ENCODE measurements at places on chromosomes 1 and 21.
A peak's percentile ranks its signal among the peaks of the same experiment; 100 is the strongest.

DNA sequence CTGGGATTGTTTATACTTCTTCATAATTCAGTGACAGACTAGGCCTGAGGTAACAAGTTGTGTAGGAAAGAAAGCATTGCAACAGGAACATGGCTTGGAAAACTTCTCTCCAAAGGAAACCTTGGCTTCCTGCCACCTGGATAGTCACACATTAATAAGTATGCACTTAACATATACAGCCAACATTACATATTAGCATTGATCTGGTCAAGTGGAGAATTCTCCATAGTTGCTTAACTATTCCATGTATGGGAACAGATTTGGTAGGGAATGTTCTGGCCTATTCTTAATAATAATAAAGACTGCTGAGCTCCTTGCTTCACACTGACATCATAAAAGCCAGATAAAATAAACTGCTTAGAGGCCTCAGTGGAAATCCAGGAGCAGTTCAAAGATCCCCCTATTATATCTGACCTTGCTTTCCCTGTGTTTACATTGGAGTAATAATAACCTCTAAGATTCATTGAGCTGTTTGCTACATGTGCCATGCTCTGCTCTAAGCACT lies 27.2 kb upstream of the NFIA start:
- no peak for DNase-seq

- DNase-seq, result no peak
Observed at GRCh38 chr1:82398357-82398756, 597.6 kb downstream of the ADGRL2 start.

DNA sequence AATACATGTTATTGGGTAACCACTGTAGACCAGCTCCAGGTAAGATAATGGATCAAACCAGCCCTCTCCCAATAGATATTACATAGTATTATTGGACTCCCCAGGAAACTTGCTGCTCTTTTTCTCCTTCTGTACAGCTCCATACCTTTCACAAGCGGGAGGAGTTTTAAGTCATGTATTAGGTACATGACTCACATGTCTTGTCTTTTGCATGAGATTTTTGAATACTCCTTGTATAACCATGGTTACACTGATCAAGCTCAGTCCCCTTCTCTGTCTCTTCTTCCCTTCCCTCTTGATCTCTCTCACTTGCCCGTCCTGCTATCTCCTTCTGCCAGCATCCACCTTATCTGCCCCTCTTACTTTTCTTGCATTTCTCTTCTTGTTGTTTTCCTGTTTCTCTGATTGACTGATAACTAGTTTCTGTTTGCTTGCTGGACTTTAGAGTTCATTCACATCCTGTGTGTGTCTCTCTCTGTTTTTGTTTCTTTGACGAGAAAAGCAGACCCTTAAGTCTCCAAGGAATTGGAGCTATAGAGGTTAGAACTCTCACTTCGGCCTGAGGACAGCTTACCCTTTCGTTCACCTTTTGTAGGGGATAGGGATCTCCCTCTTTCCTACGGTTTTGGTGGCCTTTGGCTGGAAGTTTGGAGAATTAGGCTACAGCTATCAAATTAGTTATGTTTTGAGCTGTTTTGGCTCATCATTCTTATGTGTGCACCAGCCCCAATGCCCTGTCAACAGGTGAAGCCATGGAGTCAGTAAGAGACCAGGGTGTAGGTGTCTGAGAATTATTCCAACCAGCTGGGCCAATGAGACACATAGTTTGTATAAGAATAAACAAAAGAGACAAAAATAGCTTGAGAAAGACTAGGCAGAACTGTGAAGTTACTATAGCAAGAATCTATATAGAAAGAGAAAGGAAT lies 49.0 kb upstream of the ASB17 start:
- no peak for DNase-seq

DNA sequence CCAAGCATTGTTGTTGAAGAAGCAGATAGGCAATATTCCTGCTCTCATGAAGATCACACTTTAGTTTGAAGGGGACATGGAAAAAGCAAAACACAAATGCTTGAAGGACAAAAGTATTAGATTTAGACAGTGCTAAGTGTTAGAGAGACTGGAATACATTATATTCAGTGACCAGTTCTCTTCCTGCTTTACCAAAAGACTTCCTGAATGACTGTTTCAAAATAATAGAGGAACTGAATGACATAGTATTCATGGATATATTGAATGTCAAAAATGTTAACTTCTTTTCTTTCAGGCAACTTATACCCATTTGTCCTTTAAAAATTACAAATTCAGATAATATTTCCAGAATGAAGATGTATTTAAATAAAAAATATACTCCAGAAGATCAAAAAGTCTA lies 178.0 kb upstream of the IVNS1ABP start:
- no peak for DNase-seq

GRCh38 chr1:186498695-186499389 lies 37.9 kb upstream of the PDC start:
- no peak for DNase-seq

DNA sequence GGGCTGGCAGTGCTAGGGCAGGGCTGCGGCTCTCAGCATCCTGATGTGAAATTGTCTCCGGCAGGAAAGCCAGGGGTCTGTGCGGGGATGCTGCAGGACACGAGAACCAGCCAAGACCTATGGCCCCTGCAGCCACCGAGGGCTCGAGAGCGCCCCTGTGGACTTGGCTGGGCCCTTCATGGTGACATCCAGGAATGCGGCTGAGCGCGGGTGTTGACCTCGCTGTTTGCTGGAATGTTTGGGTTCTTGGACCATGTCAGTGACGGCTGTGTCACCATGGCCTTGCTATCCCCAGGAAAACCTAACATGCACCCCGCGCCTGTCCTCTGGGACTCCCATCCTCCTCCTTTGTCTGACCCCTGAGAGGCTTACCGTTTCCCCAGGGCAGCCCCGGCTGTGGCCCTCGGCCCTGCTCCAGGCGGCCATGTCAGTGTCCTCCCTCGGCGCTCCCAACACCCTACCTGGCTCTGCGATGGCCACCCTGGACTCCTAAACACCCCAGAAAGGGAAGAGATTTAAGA lies 14.3 kb upstream of the C1orf174 start:
- DNase-seq, result no peak

GRCh38 chr1:10178597-10179405 lies 31.6 kb upstream of the KIF1B start:
- DNase-seq, result no peak

DNA sequence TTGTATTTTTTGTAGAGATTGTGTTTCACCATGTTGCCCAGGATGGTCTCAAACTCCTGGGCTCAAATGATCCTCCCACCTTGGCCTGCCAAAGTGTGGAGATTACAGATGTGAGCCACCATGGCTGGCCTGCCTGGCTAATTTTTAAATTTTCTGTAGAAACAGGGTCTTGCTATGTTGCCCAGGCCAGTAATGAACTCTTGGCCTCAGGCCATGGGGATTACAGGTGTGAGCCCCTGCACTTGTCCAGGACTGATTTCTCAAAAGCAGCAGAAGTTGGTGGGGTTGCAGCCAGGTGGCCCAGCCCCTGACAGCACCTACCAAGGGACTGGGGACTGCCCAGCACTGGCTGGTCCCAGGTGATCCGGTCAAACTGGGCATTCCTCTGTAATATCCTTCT lies 44.1 kb upstream of the CXADR start:
- no peak for DNase-seq

DNA sequence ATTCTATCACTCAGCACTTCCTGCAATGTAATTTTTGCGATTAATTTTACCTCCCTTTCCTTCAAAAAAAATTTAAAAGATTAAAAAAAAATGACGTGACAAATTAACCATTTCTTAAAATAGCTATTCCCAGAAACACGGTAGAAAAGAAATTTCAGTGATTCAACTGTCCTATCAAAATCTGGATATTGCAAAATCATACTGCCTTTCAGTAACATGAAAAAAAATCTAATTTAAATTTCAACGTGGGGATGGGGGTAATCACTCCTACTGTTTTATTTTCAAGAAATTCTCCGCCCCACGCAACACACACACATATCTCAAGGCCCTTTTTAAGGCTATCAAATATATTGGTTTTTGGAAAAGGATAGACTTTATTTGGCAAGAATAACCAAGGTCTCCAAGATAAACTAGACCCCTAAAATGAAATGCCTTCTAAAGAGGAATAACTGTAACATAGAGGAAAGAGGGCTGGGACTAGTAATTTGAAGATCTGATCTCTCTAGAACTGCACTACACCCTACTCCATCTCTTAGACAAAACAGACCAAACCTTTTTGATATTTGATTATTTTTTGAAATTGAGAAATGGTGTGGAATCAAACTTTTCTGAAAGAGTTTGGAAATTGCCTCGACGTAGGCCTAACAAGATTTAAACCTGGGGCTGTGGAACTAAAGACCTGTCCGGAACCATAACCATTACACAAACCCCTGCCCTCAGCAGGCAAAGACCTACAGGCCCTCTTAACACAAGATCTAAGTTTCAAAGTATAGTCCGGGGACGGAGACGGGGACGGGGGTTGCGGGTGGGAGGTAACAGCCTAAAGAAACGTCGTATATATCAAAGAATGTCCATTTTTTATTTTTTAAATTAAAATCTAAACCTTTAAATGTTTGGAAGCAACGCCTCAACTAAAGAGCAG lies 941 bp downstream of the ARNT start:
- no peak for DNase-seq

DNA sequence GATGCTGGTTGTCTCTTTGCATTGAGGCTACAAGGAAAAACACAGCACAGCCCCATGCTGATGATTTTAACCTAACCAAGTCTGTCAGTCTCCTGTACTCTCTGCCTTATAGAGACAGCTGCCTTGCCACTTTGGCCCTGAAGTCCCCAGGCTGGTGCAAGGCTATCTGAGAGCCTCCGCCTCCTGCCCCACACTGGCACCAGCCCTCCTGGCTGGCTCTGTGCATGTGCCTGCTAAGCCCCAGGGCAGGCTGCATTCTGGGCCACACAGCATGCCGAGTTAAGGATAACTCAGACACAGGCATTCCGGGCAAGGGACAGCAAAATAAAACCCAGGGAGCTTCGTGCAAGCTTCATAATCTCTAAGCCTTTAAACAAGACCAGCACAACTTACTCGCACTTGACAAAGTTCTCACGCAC lies 910 bp downstream of the RUNX1 start:
- no peak for DNase-seq

DNA sequence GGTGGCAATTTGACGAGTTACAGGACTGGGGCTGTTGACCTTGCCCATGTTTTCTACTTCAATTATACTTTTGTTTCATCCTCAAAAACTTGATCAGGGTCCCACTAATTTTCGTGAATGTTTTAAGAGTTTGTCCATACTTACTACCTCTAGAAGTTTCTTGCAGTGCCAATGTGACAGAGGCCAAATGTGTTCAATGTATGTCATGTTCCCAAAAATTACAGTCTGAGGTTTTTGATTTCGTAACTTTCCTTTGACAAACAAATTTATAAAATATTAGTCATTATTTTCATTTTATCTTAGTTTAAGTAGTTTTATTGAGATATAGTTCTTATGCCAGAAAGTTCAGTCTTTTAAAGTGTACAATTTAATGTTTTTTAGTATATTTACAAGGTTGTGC lies 15.3 kb downstream of the VPS13D start:
- no peak for DNase-seq

DNA sequence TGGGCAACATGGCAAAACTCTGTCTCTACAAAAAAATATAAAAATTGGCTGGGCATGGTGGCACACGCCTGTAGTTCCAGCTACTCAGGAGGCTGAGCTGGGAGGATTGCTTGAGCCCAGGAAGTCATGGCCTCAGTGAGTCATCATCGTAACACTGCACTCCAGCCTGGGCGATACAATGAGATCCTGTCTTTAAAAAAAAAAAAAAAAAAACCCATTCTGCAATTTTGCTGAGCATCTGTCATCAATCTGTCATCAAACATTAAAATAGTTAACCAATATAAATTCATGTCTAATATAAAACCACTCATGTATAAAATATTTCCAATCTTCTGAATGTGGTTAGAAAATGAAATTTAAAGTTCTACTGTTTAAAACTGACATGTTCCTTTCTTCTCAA lies 56.9 kb downstream of the LPAR3 start:
- DNase-seq, result no peak

GRCh38 chr1:211939876-211940468 lies 95.4 kb downstream of the INTS7 start:
- peak; percentile 99 for DNase-seq

DNA sequence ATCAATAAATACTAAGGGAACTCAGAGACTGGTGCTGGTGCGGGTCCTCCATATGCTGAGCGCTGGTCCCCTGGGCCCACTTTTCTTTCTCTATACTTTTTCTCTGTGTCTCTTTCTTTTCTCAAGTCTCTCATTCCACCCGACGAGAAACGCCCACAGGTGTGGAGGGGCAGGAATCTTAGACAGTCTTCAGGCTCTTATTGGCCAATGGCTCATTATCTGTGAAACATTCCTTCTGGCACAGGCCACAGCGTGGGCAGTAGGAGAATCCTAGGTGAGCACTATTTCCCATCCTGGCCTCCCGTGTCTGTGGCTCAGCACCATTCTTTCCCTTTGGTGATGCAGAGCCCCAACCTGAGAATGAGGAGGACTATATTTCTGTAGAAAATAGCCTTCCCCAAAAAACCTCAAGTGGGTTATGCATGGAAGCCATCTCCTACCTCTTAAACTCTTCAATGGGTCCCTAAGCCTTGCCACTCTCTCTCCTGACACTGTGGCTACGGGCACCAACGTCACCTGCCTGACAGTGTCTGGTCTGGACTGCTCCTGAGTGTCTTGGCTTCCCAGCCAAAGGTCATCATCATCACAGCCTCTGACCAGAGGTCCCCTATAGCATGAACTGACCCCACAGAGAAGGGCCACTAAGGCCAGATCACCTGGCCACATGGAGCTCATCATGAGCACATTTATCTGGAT lies 6.2 kb upstream of the SLAMF1 start:
- no peak for DNase-seq

GRCh38 chr1:37926038-37926924 lies 20.6 kb downstream of the INPP5B start:
- DNase-seq, result peak; percentile 73

DNA sequence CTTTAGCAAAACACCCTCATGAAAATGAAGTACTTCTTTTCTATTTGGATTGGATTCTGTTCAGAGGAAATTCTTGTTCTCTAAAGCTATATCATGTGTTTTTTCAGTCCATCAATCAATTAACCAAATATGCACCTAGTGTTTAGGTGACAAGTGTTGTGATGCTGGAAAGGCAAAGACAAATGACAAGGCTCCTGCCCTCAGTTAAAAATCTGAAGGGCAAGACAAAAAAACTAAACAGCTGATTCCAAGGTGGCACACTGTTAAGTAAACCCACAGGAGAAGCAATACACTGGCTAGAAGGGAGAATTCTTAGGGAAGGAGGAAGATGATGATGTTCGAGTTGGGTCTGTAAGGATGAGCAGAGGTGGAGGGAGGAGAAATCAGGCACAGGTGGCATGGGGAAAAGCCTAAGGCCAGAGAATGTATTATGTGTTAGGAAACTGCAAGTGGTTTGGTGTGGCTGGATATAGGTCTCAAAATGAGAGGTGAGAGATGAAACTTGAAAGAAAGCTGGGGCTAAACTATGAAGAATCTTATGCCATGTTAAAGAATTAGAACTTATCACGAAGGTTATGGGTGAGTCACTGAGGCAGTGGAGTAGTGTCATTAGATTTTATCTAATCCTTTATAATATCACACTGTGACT lies 51.8 kb upstream of the GFI1 start:
- DNase-seq, result peak; percentile 51

DNA sequence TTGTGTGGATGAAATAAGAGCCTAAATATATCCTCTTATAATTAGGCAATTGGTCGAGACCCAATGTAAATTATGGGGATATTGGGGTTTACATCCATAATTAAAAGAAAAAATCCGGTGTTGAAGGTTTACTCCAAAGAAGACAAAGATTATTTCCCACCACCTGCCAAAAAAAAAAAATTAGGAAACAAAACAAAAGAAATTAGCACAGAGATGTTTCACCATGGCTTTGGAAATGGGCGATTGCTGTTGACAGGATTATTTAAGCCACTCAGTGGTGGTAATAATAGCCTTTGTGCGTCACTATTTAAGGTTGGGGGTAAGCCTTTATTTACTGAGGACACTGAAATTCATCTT lies 585 bp upstream of the GLRX2 start:
- DNase-seq, result no peak
